ENCODE measurements at places on chromosomes 7 and 10.

DNA sequence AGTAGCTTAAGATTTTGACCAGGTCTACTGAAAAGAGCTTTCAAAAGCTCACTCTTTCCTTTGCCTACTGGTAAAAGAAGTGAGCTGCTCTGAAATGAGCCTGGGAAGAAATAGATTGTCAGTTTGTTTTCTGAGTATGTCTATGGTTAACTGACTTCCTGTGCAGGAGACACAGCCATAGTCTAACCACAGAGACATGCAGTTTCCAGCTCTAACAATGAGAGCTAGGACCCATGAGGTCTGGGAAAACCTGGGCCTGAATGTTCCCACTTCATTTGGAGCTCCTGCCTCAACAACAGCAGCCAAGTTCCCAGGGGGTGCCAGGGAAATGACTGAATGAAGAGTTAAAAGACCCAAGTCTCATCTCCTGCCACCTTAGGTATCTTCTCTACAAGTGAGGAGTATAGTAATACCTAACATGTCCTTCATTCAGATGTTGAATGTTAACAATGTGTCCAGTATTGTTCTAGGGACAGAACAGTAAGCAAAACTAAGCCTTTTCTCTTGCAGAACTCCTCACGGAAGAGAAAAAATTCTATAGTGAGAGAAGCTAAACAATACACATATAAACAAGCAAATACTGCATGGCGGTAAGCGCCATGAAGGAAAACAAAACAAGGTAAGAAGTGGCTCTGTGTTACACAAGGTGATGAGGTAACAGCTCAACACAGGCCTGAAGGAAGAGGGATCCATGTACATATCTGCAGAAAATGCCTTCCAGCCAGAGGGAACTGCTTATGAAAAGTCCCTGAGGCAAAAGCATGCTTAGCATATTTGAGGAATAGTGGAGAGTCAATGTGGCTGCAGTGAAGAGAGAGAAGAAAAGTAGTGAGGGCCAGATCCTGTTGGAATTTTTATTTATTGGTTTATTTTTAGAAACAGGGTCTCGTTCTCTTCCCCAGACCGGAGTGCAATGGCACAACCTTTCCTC is 26.4 kb upstream of the ANKRD1 start:
- DNase-seq: peak; percentile 53

- no peak for DNase-seq
Observed at GRCh38 chr10:680146-680545, 9.3 kb downstream of the DIP2C start.

DNA sequence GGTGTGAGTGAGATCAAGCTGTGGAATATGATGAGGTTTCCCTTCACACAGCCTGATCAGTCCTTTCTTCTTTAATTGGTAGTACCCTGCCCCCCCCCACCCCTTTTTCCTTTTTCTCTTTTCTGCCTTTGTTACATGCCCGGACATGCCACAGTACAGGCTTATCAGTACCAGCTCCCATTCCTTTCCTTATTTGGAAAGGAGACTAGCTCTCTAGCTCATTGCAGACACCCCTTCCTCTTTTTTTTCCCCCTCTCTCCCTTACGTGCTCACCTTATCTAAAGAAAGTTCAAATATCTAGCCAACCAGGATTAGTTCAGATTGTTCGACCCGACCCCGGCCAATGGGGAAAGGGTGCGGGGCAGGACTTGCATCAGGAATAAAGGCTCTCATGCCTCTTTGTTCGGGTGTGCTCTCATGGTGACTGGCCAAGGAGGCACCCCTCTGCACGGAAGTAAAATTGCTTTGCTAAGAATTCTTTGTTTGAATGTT is 230.4 kb downstream of the ACTR3B start:
- no peak for DNase-seq

DNA sequence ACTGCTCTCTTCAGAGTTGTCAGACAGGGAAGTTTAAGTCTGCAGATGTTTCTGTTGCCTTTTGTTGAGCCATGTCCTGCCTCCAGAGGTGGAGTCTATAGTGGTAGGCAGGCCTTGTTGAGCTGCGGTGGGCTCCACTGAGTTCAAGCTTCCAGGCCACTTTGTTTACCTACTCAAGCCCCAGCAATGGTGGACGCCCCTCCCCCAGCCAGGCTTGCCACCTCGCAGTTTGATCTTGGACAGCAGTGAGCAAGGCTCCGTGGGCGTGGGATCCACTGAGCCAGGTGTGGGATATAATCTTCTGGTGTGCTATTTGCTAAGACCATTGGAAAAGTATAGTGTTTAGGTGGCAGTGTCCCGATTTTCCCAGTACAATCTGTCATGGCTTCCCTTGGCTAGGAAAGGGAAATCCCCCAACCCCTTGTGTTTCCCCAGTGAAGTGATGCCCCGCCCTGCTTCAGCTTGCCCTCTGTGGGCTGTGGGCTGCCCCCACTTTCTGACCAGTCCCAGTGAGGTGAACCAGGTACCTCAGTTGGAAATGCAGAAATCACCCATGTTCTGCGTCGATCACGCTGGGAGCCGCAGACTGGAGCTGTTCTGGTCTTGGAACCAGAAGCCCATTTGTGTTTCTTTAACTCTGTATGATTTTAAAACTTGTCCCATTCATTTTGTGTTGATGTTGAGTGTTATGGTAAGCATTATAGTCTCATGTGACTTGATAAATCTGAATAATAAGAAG is 89.2 kb upstream of the CALCR start:
- no peak for DNase-seq

DNA sequence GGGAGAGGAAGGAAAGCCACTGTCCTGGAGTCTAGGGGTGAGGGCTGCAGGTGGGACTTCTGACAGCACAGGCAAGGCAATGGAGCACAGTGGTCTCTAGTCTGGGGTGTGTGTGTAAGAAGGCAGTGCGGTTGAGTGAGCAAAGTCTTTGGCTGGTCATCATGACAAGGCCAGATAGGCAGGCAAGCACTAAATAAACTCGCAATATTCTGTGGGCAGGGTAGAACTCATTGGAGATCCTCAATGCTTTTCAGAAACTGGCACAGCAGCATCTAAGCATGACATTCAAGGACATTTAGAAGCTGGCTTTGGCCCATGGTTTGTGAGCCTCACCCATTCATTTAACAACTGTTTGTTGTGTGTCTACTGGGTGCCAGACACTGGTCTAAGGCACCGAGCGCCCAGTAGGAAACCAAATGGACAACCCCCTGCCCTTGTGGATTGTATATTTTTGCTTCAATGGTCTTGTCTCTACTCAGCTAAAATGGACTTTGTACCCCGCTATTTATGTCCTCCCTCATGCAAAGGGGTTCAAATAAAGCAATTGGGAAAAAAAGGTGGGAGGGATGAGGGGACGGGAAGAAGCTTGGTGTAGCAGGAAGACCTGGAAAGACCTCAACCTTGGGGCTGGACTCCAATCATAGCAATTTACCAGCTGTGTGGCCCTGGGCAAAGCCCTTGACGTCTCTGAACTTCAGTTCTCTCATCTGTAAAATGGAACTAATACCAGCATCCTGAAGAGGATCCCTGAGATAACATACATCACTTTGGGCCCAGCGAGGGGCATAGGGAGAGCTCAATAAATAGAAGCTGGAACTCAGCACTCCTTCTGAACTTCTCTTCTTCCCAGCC is 116.0 kb downstream of the NEURL1 start:
- no peak for DNase-seq

DNA sequence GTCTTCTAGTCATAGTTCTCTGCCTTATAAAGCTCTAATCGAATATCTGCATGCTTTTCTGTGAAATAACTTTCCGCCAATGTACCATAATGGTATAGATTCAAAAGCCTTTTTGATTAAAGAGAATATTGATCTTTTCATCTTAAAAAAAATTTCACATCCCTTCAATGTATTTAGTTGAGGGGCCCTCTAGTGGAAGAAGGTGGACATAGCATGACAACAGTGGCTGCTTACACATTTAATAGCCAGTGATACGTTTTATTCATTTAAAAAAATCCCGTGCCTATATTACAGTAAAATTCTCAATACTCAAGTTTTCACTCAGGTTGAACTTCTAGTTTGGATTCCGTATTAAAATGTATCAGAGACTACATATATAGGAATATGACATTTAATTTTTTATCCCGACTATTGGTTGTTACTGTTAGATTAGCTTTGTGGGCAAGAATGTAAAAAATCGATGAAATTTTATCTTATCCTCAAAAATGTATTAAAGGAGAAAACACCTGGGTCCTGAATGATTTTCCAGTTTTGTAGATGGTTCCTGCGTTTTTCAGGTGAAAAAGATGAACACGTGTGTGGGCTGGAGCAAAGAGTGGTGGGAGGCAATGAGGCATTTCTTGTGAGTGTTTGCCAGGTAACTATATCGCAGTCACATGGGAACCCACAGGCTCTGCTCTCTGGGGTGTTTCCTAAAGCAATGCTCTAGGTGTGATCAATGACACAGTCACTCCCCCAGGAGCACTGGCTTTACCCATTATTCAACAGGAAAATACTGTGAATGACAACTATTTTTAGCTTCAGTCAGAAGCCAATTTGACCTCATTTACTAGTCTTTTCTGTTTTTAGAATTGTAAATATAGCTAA is 24.1 kb upstream of the PNLIP start:
- DNase-seq: peak; percentile 47
